ENCODE measurements at places on chromosomes 5 and 9.

DNA sequence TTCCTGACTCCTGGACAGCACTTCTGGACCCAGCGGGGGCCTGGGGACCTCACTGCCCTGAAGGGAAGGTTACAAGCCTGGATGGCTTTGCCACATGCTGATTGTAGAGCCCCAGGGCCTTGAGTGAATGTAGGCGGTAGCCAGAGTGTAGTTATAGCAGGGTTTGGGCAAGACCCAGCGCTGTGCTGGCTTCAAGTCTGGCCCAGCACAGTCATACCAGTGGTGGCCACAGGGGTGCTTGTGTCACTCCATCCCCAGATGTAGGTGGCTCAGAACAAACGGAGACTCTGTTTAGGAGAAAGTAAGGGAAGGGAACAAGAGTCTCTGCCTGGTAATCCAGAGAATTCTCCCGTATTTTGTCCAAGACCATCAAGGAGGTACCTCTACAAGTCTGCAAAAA lies 84.6 kb downstream of the STARD4 start:
- DNase-seq: no peak

- DNase-seq: no peak
Observed at GRCh38 chr9:68546596-68547390, 6.1 kb upstream of the TMEM252 start.

DNA sequence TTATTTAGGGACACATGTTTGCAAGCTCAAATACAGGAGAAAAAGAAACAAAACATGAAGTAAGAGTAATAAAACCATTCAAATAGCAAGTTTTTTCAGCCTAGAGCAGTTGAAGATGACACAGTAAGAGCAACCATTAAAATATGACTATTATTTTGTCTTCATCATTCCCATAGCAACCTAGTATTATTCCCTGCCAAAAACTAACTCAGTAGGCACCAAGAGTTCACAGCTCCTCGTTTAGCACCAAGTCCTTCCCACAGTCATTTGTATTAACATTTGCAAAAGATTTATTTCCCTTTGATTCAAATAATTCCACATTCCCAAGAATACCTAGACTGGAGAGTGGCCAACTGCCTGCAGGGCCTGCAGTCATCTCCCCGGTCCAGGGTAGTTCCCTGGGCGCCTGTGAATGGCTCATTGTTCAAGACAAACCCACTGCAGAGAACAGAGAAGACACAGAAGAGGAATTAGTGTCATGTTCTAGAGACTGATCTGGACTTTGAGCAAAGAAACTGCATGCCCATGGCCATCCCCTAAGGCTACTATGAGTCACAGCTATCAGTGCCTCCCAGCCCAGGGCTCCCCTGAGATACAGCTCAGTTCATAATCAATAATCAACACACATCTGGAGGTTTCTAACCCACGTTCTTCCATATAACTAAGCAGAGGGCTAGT lies 139.1 kb upstream of the MAP3K1 start:
- no peak for DNase-seq

DNA sequence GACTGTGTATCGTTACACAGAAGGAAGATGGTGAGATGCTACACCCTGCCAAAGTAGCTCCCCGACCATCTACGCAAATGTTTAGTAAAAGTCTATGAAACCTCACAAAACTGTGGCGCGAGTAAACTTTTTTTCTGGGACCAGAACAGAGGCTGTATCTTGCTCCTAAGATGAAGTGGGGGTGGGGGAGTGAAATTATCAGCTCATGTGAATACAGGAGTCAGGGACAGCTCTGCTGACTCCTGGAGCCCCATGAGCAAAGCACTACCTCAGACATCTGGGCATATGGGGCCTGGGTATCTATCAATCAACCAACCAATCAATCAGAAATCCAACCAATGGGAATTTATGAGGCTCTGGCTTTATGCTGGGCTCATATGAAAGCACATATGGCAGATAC lies 138.6 kb upstream of the RANBP3L start:
- no peak for DNase-seq

GRCh38 chr5:1759378-1759970 lies 40.2 kb downstream of the MRPL36 start:
- no peak for DNase-seq

DNA sequence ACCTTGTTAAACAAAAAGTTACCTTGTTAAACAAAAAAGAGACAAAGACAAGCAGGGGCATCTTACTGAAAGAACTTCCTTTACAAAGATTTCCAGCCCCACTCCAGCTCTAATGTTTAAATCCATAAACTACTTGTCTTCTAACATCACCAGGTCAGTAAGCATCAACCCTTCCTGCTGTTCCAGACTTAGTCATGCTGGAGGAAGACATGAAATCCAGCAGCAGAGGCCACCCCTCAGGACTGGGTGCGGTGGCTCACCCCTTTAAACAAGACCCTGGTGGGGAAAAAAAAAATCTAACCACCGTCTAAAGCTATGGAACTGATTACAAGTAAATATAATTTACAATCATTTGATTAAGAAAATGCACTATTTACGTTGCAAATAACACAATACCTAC lies 9.1 kb downstream of the PDCL start:
- DNase-seq: no peak

DNA sequence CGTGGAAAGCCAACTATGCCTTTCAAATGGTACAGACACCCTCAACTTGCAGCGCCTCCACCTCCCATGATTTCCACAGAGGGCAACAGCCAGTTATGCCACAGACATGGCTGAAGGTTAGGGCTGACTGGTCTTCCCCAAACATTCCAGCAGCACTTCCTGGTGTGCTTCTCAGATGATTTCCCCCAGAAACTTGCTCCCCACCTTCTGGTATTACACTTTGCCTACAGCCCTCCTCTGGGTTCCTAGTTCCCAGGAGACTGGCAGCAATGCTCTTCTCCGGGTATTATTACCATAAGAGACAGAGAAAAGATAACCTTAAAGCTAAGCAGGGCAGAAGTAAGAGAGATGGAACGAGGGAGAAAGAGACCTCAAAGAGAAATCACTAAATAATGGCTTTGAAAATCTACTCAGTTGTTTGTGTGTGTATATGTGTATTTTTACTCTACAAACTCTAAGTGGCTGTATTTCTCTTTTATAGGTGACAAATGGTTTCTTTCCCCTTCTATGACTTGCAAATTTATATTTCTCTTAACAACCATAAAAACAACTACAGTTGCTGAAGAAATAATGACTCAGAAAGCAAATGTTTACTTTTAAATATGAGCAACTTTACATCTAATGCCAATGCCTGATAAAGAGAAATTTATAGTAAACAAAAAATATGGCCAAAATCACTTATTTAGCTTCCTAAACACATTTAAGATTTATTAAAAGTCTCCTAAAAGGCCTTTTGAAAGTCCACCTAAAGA lies 133.8 kb downstream of the PDE4D start:
- DNase-seq: no peak

GRCh38 chr9:87718852-87719612 lies 6.9 kb upstream of the CTSL start:
- no peak for DNase-seq

DNA sequence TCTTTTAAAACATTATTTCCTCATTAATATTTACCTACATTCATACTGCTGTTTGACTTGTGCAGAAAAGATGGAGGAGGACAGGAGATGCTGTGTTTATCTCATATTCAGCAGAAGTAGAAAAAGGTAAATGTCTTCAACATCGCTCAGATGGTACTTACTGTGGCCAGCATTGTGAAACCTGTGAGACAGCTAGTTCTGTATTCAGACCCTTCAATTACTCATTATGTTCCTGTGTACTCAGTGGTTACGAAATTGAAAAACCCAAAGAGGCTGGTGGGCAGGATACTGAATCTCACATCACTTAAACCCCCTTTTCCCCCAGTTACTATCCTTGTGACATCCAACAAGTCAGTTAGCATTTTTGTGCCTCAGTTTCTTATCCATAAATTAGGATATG lies 216.0 kb downstream of the KDM4C start:
- no peak for DNase-seq

GRCh38 chr9:6302417-6302816 lies 25.8 kb upstream of the TPD52L3 start:
- peak; percentile 10 for DNase-seq

GRCh38 chr5:159179529-159180305 lies 29.6 kb downstream of the RNF145 start:
- DNase-seq: no peak

DNA sequence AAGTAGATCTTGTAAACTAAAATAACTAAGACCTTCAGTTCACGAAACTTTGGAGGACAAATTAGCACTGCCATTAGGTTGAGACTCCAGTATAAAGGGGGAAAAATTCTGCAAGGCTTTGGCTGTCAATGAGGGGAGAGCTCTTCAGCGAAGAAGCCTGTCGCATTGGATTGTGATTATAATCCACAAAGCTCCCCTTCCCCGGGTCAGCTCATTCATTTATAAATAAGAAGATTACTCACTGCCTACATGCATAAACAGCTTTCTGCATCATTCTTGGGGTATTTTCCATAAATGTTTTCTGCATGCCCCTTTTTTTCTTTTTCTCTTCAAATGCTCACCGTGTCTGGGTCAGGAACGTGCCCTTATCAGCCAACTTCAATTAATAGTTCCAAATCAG lies 196.7 kb downstream of the EBF1 start:
- DNase-seq: no peak

DNA sequence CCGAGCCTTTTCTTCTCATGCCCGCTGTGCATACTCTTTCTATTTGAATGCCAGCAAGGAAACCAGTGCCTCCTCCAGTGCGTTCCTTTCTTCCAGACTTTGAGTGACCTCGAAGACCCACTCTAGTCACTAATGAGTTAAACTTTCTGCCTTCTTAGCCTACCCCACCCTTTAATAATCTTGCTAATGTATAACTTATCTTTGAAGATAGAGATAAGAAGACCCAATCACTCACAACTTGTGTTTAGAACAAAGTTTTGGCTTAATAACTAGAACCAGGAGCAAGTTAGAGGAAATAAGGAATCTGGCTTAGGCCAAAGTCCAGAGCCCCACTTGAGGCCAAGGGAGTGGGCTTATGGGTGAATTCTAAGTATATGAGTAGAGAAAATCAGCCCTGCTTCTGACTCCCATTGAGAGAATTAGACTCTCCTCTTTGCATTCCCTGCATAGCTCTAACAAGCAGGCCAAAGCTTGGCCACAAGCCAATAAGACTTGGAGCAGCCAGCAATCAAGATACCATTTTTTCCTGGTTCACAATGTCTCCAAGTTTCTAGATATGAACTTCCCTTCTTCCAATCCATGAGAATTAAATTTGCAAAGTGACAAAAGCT lies 181.5 kb upstream of the PIK3R1 start:
- no peak for DNase-seq

DNA sequence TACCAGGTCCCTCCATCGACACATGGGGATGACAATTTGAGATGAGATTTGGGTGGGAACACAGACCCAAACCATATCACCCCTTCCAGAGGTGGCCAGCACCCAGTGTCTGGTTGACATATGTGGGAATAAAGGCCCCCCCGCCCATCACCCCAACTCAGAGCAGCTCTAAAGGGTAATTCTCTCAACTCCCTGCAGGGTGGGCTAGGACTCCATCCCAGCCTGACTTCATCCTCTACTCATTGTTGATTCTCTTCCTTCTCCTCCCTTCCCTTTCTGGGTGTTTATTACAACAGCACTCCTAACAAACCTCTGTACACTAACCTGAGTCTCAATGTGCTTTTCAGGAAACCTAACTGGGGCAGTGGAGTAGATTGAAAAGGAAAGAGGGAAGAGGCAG lies 339.9 kb downstream of the ACTL7B start:
- no peak for DNase-seq

DNA sequence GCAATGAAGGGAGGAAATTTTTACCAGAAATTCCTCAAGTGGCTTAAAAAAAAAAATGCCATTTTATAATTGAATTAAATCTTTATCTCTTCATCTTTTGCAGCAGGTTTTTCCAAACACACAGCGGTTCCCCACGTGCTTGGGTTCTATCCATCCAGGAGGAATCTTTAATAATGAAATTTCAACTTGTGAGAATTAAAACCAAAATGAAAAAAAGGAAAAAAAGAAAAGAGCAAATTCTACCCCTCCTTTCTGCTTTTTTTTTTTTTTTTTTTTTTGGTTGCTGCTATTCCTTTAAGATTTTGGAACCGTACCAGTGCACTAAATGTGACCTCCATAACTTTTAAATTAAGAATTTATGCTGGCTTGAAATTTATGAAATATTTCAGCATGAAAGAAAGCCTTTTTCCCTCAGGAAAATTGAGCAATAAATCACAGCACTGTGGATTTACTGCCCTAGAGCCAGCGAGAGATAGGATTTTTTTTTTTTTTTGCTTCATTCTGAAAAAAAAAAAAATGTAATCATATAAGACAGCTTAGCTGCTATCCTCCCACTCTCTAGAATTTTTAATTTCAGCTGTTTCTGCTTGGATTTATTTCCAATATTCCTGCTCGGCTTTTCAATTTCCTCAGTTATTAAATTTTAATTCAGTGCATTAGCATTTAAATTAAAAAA lies 88.5 kb downstream of the ZNF618 start:
- no peak for DNase-seq

DNA sequence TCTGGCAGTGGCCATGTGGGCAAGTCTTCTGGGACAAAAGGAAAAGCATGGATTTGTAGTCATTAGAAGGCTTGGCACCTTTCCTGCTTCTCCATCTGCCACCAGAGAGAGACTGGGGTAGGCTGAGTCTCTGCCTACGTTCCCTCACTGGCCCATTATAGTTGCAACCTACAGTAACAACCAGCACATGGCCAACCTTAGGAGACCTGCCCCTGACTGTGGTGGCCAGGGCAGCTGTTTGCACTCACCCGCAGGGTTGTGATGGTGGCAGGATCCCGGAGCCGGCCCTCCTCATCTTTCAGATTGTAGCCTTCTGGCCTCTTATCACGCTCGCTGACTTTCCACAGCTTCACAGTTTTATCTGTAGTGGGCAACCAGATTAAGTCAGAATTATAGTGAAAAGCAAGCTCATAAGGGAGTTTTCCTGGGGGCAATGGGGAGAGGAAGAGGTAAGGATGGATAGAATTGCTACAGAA lies 174.9 kb upstream of the GPR151 start:
- no peak for DNase-seq

DNA sequence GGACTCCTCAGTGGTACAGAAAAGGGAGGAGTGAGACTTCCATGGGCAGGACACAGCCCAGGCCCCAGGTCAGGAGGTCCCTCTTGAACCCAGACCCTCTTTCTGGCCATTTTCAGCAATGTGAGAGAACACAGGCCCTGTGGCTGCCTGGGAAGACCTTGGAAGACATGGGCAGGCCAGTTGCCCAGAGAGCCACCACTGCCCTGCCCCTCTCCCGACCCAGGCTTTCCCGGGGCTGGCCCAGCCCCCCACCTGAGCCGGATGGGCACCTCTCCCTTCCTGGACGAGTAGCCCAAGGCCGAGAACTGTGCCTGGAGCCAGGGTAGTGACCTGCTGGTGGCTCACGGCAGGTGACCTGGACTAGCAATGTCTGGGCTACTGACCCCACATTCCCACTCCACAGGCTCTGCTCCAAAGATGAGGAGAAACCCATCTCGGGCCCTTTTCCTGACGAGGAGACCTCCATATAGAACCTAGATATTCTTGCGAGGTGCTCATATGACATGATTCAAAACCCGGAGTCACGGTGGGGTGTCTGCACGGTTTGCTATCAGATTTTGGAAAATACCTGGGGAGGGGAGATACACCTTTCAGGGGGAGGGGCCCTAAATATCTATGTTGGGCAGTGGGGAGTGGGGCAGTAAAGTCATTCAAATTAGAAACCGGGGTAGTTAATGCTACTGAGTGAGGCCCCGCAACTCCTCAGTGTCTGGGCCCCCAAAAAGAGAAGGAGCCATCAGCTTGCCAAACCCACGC lies 59.4 kb downstream of the ZNF354C start:
- no peak for DNase-seq

Measured in non-pigmented ciliary epithelial cell (primary cell).